NCI-H1694 treated with DMSO at 0.1 percent for 48 hours (cell line): ENCODE measurements at places on chromosomes 2 and 18.

- DNase-seq = no peak
These were observed 101.4 kb upstream of the POU3F3 start for GRCh38 chr2:104752504-104752903.

DNA sequence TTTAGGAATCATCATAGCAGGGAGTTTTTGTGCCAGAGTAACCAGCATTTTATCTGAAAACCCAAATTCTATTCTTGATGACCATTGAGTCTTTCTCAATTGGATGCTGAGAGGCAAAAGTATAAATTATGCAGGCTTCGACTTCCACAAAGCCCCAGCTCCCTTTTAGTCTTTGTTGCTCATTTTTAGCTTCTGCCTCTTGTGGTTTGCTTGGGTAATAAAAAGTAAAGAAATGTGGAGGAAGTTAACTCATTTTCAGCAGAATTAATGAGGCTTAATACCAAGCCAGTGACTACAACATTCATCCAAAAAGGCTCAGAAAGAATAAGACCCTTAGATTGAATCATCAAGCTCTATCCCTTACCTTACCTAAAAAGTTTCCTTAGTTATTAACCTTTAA lies 18.6 kb downstream of the ERMN start:
- peak; percentile 15 for DNase-seq

- DNase-seq = no peak
These were observed 417.4 kb upstream of the PIK3C3 start for GRCh38 chr18:41537666-41538065.

DNA sequence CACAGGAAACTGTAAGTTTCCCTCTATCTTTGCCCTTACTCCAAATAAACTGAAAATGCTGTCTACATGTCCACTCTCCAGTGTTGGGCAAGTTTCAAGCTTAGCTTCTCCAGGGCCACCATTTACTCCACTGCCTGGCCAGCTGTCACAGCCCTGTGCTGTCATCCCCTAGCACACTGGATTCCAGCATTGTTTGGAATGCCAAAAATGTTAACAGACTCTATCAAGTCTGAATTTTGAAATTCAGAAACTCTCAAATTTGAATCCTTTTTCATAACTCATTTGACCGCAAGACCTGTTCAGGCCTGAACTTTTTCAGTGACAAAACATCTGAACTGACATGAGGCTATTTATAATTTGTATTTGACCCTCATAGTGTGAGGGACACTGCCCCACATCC lies 5.2 kb upstream of the ARHGAP28 start:
- no peak for DNase-seq

GRCh38 chr2:39020383-39020782 lies 100.5 kb downstream of the SOS1 start:
- DNase-seq = no peak

DNA sequence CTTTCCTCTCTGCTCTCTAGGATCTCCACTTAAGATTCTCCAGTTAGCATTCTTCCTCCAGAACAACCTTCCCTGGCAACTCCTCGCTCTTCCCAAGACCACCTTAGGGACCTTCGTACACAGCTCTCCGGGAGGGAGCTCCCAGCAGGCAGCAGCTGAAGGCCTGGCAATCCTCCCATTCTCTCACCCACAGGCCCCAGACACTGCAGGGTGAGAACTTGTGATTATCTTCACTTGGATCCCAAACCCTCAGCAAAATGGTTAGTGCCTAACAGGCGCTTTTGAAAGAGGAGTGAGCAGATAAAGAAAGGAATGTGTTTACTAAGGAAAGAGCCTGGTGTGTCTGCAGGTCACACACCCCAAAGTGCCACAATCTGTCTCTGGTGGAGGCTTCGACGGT lies 83.8 kb upstream of the SNTG2 start:
- DNase-seq = no peak

DNA sequence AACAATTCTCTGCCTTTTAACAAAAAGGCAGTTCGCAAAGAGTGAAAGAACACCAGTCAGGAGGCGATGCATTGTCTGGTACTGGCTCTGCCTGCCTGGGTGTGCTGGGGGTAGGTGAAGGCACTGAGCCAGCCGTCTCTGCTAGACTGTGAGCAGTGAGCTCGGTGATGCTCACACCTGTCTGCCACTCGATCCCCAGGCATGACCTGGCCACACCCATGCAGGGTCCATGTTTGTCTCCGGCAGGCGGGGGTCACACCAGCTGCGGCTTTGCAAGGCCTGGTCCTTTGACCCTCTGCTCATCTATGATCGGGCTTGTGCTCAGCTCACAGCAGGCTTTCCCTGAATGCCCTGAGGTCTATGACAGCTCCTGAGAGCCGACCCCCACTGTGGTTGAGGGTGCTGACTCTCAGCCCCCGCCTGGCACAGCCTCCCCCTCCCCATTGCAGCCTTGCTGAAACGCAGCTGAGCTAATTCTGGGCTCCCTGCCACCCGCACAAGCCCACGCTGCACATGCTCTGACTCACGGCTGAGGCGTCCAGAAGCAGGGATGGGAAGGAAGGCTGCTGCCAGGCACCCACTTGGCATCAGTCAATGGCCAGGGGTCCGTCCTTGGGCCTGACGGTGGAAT lies 23.7 kb downstream of the CRACDL start:
- peak; percentile 72 for DNase-seq

- no peak for DNase-seq
These were observed 20.9 kb upstream of the TFPI start for GRCh38 chr2:187574969-187575750.

DNA sequence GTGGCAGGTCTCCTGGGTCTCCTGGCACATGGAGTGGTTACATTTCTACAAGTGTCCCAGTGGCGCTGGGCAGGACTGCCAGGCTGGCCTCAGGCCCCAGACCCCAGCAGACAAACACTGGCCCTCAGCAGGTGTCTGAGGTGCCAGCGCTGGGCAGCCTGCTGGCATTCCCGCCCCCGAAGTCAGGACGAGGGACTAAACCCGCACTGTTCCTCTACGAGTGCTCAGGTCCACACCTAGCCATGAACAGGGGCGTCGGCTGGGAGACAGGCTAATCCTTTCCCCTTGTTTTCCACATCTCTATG lies 12.8 kb downstream of the SNED1 start:
- no peak for DNase-seq

- DNase-seq = no peak
These were observed 75.8 kb upstream of the LRPPRC start for GRCh38 chr2:44071454-44072046.

GRCh38 chr18:63708650-63709049 lies 5.9 kb downstream of the SERPINB11 start:
- DNase-seq = no peak

DNA sequence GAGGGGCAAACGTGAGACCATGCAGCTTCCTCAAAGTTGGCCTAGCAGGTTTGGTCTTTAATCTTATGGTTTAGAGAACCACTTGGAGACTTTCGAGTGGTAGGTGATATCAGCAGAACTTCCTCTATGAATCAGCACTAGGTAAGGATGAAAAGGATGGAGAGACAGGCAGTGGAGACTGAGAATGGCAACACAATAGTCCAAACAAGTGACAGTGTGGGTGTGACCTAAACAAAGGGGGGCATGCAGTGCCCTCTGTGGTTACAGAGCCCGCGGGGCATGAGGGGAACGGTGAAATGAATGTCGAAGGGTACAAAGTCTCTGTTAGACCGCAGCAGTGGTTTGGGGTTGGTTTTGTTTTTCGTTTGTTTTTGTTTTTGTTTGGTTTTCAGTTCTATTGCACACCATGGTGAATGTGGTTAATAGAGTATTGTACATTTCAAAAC lies 143.9 kb downstream of the L3MBTL4 start:
- no peak for DNase-seq

GRCh38 chr2:199310771-199311585 lies 146.8 kb downstream of the SATB2 start:
- DNase-seq = peak; percentile 82

- DNase-seq = no peak
These were observed 167.0 kb downstream of the ZNF804A start for GRCh38 chr2:184765112-184765895.

DNA sequence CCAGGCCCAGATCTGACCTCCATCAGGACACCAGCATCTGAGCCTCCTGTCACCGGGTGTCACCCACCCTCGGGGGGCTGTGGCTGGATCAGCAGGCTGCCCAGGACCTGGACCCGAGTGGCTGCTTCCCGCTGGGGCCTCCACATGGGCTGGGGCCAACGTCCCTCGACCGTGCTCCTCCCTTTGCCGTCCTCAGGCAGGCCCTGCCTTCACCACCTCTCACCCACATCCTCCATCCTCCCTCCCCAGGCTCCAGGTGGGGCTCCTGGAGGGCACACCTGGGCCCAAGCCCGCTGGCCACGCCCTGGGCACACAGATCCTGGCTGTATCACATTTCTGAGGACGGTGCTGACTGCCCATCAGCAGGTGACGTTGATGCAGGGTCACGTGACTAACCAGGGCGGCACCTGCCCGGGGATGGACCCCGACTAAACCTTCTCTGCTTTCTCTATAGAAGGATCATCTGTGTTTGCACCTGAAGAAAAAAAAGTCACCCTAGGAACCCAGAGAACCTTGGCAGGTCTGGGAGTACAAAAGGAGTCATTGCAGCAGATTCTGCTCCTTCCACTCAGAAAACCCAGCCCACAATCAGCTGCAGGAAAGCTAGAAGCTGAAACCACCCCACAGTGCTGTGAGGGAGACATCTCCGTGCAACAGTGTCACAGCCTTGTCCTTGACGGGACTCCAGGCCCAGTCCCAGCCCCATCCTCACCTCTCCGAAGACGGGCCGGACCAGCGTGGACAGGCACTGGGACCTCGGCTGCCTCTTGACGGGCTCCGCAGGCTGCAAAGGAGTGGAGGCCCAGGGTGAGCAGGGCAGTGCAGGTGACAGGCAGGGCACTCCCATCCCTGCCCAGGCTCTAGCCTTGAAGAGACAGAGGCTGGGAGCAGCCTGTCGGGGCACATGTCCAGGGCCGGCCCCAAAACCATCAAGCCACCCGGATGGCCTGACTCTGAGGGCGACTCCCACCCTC lies 11.2 kb downstream of the STK25 start:
- DNase-seq = no peak

GRCh38 chr18:61502472-61502871 lies 169.2 kb downstream of the CDH20 start:
- peak; percentile 64 for DNase-seq

DNA sequence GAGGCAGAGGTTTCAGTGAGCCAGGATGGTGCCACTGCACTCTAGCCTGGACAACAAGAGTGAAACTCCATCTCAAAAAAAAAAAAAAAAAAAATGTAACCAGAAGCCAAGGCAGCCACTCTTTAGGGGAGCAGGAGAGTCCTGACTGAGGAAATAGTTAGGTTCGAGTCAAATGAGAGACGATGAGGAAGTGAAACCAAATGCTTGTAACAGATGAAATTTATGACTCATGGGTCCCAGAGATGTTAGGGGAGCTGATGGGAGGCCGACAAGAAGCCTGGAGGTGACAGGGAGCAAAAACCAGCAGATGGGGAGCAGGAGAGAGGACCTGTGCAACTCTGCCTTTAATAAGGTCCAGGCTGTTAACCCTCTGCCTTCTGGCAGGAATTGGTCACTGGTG lies 756.1 kb upstream of the DDX18 start:
- DNase-seq = no peak

DNA sequence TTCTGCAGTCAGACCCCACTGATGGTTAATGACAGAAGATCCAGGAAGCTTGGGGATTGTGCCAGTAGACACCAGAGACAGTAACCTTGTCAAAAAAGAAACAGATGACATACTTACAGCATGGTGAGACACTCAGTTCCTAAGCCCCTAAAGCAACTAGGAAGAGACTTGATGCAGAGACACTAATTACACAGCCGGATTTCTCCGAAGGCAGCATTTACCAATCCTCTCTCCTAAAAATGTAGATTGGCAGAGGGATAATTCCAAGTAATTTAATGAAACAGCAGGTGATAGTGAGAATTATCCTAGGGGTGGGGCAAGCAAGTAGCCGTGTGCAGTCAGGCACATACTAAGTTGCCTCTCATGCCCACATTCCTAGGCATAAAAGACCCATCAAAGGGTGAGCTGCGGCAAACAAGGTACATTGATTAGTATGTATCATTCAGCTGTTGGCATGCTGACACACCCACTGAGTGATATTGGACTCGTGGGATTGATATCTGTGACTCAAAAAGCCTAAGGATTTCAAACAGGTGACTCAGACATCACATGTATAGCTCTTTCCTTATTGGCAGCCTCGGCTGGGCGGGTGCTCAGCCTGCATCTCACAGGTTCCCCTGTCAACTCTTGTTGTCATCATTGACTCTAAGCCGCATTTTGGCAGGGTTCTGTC lies 296.7 kb upstream of the ATP5MC3 start:
- DNase-seq = no peak

GRCh38 chr18:28174181-28174905 lies 2.6 kb downstream of the CDH2 start:
- no peak for DNase-seq

GRCh38 chr18:9612215-9612830 lies 2.0 kb downstream of the PPP4R1 start:
- DNase-seq = peak; percentile 28

GRCh38 chr2:226611944-226612318 lies 187.7 kb downstream of the IRS1 start:
- DNase-seq = no peak

DNA sequence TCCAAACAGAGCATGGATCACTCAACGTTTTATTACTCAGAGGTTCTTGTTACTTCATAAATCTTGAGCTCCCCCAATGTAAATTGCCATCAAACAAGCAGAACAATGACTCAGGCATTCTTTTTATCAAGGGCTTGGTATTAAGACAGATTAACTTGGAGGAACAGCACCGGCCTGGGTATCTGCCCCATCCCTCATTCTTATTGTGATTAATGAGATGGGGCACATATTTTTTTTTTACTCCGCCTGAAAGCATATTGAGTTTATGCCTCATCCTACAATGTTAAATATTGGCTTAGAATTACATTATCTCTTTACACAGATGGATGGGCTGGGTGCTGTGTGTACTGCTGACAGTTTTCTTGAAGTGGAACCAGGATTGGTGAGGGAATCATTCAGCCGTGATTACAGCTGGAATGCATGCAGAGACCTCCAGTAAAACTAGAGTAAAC lies 387.3 kb downstream of the CLIP4 start:
- DNase-seq = peak; percentile 24

- no peak for DNase-seq
These were observed 9.4 kb downstream of the FOSL2 start for GRCh38 chr2:28401948-28402550.

DNA sequence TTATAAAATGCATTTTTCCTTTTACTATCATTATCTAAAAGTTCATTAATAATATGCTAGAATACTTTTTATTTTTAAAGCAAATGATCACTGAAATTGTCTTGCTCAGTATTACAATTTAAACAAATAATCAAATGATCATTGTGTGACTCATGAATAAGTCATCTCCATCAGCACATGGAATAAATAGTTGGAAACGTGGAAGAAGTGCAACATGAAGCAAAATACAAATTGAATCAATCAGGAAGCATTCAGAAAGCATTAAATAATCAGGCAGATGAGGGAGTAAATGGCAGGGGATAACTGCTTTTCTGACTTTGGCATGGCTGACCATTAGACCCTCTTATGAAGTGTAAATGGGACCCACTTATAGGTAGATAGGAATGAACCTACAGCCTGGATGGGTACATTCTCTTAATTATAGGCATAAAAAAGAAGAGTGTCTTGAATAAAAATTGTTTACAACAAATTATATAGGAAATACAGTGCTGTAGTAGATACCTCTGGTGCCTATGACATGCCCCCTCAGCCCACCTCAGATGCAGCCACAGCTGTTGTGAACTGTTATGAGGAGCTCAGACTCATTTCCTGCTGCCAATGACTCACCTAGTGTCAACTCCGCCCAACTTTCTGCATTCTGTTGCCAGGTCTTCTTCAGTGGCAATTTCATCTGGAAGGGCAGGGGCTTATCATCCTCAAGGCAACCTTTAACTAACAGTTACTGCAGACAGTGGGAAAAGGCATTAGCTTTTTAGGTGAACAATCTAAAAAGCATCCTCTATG lies 936.0 kb downstream of the TRIB2 start:
- no peak for DNase-seq

- no peak for DNase-seq
These were observed 43.5 kb upstream of the ACVR1C start for GRCh38 chr2:157672129-157672528.
